Activated T-cell treated with anti-CD3 and anti-CD28 coated beads, Interleukin-2, amount 50 U/mL, for 1 hour (primary cell): ENCODE measurements at places on chromosomes 11 and 22.

GRCh38 chr11:19602891-19603290, 109.7 kb upstream of the NAV2 start:
- DNase-seq, result no peak

GRCh38 chr11:22163394-22163797, 29.5 kb upstream of the ANO5 start:
- no peak for DNase-seq

- DNase-seq, result no peak
Measured at GRCh38 chr22:50085211-50085972, at the start of gene MLC1. MLC1 (minus strand) TSS chr22:50085426; CDS start chr22:50084902, 524 bp downstream.

GRCh38 chr11:84549217-84549616, 1077.9 kb downstream of the DLG2 start:
- DNase-seq, result no peak

DNA sequence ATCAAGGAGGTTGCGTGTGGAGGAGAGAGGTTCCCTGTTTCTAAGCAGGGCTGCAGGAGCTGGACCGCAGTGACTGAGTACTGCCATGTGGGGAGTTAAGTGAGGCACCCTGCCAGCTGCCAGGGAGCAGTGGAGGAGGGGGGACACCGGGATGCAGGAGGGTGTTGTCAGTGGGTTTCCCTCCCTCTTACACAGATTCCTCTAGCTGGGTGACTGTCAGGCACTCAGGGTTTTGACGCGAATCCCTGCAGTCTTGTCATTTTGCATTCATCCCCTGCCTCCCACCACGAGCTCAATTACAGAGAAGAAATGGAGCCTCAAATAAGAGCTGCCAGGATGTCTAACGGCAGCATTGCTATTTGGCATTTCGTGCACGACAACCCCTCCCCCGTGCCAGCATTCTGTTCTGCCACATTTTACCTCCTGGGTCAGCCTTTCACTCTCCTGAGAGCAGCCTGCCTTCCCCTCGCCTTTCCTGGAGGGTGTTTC, 119.8 kb upstream of the SORL1-AS1 start:
- no peak for DNase-seq

DNA sequence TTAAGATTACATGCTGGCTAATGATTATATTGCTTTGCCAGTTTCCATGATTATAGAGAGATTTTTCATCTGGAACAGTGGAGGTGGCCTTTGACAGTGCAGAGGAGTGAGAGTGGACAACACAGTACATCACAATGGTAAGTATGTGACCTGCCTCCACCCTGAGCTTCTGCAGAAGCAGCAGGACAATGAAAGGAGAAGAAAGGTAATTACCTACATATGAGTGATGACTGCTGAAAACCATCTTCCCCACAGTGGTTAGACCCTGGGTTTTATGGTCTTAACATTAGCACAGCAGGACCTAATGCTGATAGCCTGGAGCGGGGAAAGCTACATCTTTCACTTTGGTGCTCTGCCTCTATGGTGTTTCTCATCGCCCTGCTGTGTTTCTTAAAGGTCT, 454.7 kb upstream of the DDI1 start:
- no peak for DNase-seq
